ENCODE measurements at places on chromosomes 5 and 9.

GRCh38 chr5:95530416-95530815 lies 24.4 kb downstream of the SKIC3 start:
- DNase-seq: no peak

DNA sequence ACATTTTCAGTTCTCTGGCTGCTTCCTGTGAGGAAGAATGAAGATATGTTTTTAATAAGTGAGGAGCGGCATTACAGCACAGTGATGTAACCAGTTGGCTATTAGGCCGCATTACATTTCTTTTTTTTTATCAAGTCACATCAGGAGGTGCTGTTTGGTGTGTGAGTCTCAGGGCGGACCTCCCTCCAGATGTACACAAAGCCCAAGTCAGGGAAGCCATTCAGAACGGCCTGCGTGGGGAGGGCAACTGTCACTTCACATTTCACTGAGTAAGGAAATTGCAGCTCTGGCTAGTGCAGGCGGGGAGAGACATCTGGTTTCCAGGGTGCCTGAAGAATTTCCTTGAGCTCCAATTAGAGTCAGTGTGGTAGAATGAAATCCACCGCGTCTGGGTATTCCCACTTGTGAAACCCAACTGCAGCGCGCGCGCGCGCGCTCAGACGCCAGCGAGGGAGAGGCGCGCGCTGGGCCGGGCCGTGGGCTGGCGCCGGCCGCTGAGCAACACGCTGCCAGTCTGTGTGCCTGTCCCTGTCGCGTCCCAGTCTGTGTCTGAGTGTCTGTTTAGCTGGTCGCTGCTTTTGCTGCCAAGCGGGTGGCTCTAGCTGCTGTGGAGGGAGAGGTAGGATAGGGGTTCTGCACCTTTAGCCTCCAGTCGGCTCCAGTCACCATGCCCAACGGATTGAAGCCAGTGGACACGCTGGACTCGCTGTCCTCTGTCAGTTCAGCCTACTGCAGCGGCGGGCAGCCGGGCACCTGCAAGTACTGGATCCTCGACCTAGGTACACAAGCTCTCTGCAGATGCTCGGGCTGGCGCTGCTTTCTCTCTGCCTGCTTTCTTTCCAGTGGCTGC lies 140.8 kb upstream of the OTULINL start:
- DNase-seq: no peak

- DNase-seq: no peak
Observed at GRCh38 chr5:120509053-120509452, 45.0 kb downstream of the PRR16 start.

- DNase-seq: no peak
Observed at GRCh38 chr9:12271421-12271891, 421.7 kb upstream of the TYRP1 start.

GRCh38 chr5:107104040-107104995 lies 566.4 kb downstream of the EFNA5 start:
- DNase-seq: no peak

GRCh38 chr9:96214635-96215034 lies 87.3 kb downstream of the HSD17B3 start:
- no peak for DNase-seq
